Aortic smooth muscle cell (primary cell): ENCODE measurements at places on chromosomes 2 and 18. TPM values are rescaled to one million over a fixed set of nuclear protein-coding genes. Genes with fewer than 3 reads are reported as not detected.

TGFA gene
- total RNA-seq = 0.06 TPM in 1 of 2 replicates, not detected in the other

EHBP1 gene
- 34.6 and 43.5 TPM in 2 replicates for total RNA-seq

CPSF3 gene
- 52.5 and 56.1 TPM in 2 replicates for total RNA-seq

ZSWIM2 gene
- total RNA-seq = not detected in 2 replicates

DUSP19 gene
- total RNA-seq = 4.6 and 5.3 TPM in 2 replicates

TUBB8B gene
- total RNA-seq = not detected in 2 replicates

MBP gene
- total RNA-seq = 13.1 and 20.5 TPM in 2 replicates

PTPRN gene
- 0.25 and 0.40 TPM in 2 replicates for total RNA-seq

L3MBTL4 gene
- under 0.01 TPM in 1 of 2 replicates, not detected in the other for total RNA-seq

SP140 gene
- total RNA-seq = 0.19 and 0.40 TPM in 2 replicates

IL1RL1 gene
- 0.62 and 1.1 TPM in 2 replicates for total RNA-seq

WDR12 gene
- total RNA-seq = 23.6 and 27.6 TPM in 2 replicates

ST6GAL2 gene
- total RNA-seq = not detected in 2 replicates

TIGD1 gene
- 2.5 TPM in 2 replicates for total RNA-seq

ANKRD23 gene
- total RNA-seq = 1.1 and 1.9 TPM in 2 replicates

ARHGAP15 gene
- total RNA-seq = 0.31 TPM in 1 of 2 replicates, not detected in the other

SERPINB4 gene
- not detected in 2 replicates for total RNA-seq

GAREM1 gene
- 1.8 and 2.5 TPM in 2 replicates for total RNA-seq

CCDC68 gene
- total RNA-seq = 3.9 and 5.8 TPM in 2 replicates

FARSB gene
- total RNA-seq = 10.1 and 16.0 TPM in 2 replicates

IL37 gene
- total RNA-seq = not detected in 2 replicates

RAD51AP2 gene
- total RNA-seq = not detected in 2 replicates
